ENCODE measurements at places on chromosomes 7 and 10. TPM values are rescaled to one million over a fixed set of nuclear protein-coding genes. Genes with fewer than 3 reads are reported as not detected.

- DNase-seq, result no peak
These were observed 11.7 kb upstream of the GPR37 start for GRCh38 chr7:124777268-124777667.

- DNase-seq, result no peak
These were observed 55.2 kb upstream of the KCNMA1 start for GRCh38 chr10:77692782-77693181.

DNA sequence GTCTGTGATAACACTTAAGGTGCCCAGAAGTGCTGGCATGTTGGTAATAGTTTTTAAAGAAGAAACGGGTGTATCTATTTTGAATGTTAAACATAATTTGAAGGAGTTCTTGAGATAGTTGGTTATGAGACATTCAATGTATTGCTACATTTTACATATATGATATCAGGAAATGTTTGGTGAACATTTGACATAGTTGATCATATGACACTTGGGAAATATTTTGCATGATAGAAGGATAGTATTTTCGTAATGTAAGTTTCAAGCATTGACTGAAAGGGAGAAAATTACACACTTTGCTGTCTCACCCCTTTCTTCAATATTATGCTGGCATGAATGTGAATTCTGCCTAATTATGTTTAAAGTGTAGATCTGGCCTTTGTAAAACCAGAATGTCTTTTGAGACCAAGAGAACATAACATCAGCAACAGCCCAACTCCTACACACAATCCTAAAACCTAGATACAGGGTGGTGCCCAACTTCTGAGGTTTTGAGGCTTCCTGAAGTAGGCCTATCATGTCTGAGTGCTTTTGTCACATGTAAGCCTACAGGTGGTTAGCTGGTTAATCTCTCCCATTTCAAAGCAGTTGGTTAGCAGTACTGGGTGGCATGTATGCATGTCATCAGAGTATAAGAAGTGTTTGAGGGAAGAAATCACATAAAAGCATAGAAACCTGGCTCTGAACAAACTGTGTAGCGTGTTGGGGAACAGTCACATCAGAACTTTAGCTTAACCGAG lies 2.1 kb downstream of the ADD3 start:
- DNase-seq, result no peak

DNA sequence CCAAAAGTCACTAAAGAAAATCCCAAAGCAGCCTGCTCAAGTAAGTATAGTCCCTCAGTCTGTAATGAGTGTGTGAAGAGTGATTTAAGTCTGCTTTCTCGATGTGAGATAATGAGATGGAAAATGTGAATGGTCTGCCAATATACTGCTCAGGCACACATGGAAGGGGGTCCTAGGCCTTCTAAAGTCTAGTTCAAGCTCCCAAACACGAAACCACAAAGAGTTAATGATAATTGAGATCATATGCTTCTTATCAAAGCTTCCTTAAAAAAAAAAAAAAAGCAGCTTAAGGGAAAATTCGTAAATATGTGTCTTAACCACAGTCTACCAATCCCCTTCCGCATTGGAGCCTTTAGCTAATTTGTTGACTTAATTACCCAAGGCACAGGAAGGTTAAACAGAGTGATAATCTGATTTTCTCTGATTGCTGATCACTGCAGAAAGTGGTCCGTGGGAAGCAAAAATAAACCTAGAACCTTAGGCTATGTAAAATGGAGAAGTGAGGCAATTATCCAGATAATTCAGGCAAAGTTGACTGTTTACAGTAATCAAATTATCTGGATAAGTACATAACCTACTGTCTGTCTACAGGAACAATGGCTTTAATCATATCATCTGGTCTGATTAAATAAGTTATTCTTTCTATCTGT lies 172.9 kb downstream of the MBL2 start:
- DNase-seq, result no peak

DNA sequence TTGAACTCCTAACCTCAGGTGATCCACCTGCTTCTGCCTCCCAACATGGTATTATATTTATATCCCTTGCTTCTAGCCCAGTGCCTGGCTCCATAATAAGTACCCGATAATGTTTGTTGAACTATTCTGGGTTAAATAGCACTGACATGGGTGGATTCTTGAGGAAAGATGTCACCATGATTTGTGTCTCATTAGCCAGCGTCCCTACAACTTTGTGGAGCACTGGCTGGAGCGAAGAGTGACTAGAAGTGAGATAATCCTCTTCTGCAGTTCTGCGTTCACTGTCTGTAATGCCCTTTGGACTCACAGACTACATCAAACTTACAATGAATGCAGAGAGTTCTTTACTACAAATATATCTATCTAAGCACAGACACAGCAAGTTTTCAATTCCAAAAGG lies 16.9 kb upstream of the AKR1E2 start:
- DNase-seq, result no peak

The MKI67 gene
- 2.4 TPM for total RNA-seq

The NKX2-3 gene
- not detected for total RNA-seq

Measured in Right ventricle myocardium superior (tissue), 1 donor.